T1000 (cell line): ENCODE measurements at places on chromosomes 5 and 9.

- DNase-seq = no peak
Measured at GRCh38 chr9:101578378-101578777, 16.4 kb downstream of the PPP3R2 start.

DNA sequence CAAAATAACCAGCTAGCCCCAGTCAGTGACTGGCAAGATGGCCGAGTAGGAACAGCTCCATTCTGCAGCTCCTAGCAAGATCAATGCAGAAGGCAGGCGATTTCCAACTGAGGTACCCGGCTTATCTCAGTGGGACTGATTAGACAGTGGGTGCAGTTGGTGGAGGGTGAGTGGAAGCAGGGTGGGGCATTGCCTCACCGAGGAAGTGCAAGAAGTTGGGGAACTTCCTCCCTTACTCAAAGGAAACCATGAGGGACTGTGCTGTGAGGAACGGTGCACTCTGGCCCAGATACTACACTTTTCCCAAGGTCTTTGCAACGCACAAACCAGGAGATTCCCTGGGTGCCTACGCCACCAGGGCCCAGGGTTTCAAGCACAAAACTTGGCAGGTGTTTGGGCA is 9.6 kb upstream of the BTNL8 start:
- DNase-seq = no peak

DNA sequence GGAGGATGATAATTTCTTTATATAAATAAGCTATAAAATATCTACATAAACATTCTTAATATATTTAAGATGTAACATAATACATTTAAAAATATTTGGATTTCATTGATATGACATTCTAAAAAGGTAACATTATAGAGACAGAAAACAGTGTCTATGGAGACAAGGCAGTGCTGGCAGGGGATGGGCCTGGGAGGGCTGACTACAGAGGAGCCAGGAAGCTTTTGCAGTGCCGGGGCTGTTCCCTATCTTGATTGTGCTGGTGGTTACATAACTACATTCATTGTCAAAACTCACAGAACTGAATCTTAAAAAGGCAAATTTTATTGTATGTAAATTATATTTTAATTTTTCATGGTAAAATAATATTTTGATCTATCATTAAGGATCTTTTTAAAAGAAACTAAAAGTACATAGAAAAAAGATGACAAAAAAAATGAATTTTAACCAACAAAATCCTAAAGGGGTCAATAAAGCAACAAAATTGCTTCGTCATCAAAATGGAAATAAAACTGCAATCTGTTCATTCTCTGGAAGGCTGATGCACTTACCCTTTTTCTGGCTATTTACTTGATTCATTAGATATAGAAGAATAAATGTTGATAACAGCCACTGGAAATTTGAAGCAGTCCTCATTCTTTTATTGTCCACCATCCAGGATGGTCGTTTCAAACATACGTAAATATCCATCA is 26.3 kb downstream of the LIFR start:
- DNase-seq = no peak

DNA sequence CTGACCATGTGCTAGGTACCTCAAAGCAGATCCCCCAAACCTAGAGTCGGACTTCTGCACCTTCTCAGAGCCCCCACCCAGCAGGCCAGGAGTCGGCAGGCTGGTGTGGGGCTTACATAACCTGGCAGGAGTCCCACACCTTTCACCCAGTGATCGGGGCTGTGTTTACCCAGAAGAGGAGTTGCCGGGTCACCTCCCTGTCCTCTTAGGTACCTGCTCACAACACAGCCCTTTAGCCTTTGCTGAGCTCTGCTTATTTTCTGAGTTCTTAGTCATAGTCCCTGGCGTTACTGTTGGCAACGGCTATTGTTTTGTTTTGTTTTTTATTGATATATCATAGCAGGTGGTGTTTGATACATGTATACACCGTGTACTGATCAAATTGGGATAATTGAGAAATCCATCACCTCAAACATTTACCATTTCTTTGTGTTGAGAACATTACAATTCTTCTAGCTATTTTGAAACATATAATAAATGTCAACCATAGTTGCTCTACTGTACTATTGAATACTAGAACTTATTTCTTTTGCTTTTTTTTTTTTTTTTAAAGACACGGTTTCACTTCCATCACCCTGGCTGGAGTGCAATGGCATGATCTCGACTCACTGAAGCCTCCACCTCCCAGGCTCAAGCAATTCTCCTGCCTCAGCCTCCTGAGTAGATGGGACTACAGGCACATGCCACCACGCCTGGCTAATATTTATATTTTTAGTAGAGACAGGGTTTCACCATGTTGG is 10.4 kb upstream of the EEIG1 start:
- no peak for DNase-seq

DNA sequence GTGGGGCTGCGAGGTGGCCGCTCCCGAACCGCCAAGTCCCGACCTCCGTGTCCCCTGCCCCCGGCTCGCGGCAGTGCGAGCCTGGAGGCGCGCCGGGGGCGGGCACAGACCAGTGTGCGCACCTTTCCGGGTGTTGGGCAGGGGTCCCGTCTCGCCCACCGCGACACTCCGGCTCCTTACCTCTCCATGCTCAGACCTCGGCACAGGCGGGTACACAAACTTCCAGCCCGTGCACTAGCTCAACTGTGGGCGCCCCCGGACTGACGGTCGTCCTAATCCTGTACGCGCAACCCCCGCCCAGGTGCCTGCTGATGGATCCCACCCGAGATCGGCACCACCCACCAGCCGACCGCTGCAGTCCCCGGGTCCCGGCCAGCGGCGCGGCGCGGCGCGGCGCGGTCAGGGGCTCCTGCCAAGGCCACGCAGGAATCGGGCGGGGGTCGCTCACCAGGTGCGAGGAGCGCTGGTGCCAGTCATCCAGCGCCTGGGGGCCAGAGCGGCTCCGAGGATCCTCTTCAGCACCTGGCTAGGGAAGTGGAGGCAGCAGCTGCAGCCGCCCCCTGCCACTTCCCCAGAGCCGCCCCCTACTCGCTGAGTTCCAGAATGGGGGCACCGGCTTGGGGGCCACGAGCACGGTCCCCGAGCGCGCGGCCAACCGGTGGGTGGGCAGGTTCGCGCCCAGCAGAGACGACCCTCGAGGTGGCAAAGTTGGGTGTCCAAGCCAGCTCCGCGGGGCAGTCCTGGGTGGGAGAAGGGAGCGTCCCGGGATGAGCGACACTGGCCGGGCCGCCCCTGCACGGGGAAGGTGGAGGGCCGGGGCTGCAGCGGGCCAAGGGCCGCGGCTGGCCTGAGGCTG is 511 bp downstream of the SEMA5A start:
- no peak for DNase-seq

DNA sequence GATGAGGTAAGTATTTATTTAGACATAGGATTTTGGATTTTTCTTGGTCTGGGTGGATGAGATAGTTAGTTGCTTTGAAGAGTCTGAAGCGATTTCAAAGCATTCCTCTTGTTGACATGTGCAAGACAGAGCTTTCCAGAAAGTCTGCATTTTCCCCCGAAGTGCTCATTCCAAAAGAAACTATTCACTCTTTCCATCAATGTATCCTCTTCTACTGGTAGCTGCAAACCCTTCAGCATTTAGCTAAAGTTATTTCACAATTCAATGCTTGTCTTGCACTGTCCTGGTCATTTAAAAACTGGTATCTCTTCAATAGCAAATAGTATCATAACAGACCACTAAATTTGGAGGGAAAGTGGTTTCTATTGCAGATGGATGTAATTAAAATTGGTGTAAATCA is 13.0 kb downstream of the NREP start:
- DNase-seq = no peak

GRCh38 chr9:70563431-70564204 is 149.2 kb upstream of the KLF9 start:
- DNase-seq = no peak

DNA sequence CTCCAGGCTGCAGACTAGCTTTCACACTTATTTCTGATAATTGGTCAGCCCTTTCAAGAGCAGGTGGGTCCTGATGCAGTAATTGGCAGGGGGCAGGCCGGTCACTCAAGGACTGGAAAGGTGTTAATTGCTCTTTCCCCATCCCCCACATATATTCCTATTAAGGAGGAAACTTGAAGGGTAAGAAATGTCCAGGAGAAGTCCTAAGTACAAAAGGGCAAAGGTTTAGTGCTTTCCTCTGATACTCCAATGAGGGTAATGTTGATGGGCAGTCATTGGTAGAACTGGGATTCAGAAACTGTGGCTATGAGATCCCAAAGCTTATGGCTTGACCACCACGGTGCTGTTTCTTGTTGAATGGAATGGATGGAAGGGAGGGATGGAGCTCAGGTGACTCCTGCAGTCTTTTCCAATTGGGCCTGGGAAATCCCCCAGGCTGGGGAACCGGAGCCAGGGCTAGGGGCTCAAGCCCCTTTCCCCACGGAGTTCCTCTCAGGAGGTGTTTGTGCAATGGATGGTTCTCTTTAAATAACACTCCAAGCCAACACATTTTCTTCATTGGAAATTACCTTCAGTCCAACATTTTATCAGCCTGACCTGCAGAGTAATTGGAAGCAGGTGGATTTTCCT is 103.2 kb upstream of the ALDH1B1 start:
- DNase-seq = no peak

DNA sequence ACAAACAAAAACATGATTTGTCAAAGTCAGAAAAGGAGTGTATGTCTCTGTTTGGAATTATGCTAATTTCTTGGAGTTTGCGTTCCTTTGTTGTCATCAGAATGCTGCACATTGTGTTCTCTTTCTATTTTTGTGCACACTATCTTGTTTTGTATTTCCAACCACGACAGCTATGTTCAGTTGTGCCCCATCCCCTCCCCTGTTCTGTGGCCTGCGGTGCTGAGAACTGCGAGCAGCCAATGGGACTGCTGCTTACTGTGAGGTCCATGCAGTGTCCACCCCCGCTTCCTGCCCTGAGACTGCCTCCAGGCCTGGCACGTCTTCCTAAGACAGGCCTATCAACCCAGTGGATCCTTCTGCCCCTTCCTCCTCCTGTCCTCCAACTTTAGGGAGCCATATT is 76.8 kb downstream of the PALM2AKAP2 start:
- DNase-seq = no peak

DNA sequence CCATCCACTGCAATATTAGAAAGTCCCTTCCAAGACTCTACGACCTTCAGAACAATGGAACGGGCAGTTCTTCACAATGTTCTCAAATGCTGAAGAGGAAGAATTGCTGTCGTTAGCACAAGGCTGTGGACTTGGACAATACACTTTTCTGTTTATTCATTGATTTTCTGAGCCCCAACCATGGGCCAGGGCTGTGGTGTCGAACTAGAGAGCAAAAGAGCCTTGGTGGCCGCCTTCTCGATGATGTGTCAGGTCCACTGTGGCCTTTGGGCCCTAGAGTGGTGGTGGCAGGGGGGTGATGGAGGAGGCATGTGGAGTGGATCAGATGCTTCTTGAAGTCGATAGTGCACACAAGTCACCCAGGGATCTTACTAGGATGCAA is 18.5 kb upstream of the KIF12 start:
- no peak for DNase-seq

DNA sequence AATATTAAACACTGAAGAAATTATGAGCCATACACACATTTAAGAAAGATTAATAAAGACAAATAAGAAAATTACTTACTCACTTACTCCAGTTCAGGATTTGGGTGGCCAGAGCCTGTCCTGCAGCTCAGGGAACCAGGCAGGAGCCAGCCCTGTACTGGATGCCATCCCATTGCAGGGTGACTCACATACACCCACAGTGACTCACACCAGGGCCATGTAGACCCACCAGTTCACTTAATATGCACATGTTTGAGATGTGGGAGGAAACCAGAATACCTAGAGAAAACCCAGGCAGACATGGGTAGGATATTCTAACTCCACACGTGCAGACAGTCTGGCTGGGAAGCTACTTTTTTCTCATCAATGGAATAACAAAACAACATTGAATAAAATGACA is 49.6 kb upstream of the ADRB2 start:
- DNase-seq = peak; percentile 41

GRCh38 chr5:139147483-139148087 is 50.6 kb downstream of the SIL1 start:
- no peak for DNase-seq

- DNase-seq = no peak
Measured at GRCh38 chr9:122367065-122367464, 3.8 kb upstream of the PTGS1 start.

DNA sequence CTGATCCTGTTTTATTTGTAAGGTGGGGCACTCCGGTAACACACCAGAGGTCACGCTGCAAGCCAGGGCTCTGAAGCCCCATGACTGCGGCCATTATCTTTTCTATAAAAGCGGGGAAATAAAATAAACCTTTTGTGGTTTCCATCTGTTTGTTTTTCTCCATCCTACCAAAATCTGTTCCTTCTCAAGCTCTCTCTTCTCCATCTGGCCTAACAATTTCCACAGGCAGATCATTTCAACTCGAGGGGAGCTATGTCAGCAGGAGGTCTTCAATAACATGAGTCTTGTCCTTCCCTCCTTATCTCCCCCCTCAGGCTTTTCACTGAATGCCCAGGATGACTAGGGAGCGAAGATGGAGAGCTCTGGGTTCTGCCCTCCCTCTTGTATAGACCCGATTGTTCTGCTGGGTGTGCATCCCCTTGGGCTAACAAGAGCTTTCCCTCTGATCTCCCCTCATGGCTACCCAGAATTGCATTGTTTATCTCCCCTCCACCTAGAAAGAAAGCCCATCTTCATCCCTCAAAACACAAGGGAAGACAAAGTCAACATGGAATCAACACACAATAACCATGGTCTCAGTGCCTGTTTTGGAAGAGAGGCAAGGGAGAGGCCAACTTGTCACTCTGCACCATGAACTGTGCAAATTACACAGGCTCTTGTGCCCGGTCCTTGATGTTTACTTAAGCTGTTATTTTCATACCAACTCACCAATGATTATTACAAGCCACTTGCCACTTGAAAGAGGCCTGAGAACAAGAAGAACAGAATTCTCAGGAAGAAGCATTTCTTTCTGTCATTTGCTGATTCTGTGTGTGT is 187.8 kb downstream of the FANCC start:
- DNase-seq = no peak

GRCh38 chr5:153617190-153617589 is 126.7 kb downstream of the GRIA1 start:
- DNase-seq = no peak

- DNase-seq = no peak
Measured at GRCh38 chr9:137828527-137829259, 48.9 kb upstream of the CACNA1B start.

DNA sequence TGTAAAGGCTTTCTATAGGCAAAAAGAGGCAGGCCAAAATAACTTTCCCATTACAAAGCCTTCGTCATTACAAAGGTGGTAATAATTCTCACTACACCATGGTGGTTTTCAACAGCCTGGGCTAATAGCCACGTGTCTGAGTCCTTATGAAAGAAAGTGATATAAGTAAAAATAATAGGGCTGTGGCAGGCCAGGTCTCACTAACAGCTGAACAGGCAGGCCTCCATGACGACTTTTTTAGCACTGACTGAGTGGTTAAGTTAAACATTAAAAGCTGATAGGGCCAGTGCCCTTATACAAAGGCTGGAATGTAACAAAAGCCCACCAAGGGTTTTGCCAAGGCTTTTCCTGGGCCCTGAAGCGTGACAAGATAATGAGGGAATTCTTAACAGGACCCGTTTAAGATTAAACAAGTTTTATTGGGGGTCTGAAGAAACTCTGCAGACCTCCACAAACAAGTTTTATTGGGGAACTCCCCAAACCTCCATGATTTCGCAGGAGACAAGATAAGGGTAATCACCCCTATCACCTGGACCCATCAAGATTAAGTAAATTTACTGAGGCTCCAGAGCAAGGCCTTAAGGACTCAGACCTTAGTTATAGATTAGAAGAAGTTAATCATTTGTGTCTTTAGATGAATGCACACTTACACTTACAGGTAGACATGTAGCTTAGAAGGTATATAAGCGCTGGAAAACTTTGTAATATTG is 412.9 kb downstream of the CHSY3 start:
- DNase-seq = no peak

GRCh38 chr9:71819115-71819739 is 50.9 kb upstream of the CEMIP2 start:
- no peak for DNase-seq
